ENCODE measurements at places on chromosomes 3 and 15.

DNA sequence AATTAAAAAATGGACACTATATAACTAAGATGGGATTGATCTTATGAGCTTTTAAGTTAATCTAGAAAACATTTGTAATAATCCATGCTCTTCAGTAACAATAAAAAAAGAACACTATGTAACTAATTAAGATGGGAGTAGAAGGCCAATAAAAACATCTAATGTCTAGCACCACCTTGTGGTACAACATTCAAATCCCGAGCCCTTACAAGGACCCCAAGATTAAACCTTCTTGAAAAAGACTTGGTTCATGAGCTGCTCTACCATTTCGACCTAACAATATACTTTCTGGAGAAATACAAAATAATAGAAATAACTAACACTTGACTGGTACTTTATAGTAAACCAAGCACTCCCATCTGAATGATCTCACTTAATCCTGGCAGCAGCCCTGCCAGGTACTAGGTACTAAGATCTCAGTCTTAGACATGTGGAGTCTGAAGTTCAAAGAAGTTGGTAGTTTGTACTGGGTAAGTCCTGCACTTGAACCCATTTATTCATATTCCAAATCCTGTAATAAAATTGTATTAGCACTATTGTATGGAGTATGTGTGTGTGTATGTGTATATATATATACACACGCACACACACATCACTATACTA, 21.8 kb downstream of the METTL6 start:
- peak; percentile 58 for DNase-seq

- no peak for DNase-seq
Measured at GRCh38 chr15:37581866-37582532, 352.4 kb upstream of the TMCO5A start.

DNA sequence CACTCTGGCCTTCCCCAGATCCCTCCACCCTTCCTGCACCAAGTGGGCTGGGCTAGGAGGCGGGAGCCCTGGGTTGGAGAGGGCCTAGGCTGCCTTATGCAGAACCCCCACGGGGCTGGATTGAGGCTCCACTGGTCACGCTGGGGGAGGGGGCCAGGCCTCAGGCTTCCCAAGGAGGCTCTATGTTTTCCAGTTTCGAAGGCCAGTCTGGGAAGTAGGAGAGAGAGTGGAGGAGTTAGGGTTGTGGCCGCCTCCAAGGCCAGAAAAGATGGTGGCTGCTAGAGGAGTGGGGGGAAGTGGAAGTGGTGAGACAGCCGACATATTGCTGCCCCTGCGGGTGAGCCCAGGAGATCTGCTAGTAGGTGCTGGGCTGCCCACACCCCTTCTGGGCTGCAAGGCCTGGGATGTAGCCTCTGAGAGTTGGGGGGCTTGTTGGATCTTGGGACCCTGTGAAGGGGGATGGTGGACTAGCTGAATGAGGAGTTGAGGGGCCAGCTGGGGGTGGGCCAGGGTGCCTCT, 1.2 kb downstream of the GNAI2 start:
- no peak for DNase-seq

GRCh38 chr15:90906181-90906849, 3.2 kb downstream of the MAN2A2 start:
- DNase-seq, result no peak

GRCh38 chr15:57130956-57131355, 212.5 kb downstream of the TCF12 start:
- DNase-seq, result no peak

DNA sequence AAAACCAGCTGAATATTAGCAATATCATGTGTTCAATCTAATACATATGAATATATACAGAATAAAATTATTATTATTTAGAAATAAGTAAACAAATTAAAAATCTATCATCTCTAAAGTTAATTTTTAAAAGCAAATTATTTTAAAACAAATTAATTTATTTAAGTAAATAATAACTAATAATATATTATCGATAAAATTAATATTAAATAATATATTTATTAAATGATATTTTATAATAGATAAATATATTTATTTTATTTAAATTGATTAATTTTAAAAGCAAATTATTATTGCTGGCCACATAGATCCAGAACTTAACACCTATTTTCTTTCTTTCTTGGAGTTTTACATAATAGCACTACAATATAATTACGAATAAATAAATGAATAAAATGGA, 22.2 kb downstream of the RTP3 start:
- DNase-seq, result no peak

DNA sequence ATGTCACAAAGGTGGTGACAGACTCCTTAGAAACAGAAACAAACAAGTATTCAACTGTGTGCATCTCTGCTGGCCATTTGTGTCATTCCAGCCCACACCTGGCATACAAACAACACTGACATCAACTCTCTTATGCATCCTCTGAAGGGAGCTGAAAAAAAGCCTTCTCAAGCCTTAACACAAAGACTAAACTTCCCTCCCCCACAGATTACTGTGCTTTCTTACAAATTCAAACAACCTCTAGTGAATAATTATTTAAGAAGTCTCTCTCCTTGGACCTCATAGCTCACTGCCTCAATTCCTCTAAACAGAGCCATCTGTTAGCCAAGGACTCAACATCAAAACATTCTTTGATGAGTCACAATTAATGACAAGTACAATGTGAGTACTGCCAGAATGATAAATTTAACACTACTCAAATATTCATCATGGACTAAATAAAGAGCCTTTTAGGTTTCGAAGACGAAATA, 132.1 kb downstream of the WDR76 start:
- no peak for DNase-seq

DNA sequence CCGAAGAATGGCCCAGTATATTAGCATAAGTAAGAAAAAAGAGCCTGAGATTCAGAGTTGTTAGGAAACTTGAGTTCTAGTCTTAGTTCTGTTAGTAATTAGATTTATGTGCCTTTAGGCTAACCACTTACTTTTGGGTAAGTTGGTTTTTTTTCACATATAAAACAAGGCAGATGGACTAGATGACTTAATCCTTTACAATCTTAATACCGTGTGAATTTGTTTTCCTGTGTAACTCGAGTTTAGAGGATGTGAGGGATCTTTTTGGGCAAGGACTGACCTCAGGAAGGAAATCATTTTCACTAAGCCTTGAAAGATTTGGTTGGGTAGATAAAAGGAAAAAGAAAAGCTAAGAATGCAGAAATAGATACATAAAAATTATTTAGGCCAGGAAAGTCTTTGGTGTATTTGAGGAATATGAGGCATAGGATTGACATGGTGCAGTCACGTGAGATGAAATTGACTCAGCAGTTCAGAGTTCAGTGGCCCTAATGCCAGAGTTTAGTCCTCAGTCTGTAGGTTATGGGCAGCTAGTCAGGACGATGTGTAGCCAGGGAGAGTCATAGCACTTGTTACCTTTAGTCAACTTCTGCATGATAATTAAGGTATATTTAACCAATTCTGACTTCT, 34.6 kb downstream of the PAK2 start:
- DNase-seq, result no peak

GRCh38 chr15:38189671-38190295, 62.9 kb upstream of the SPRED1 start:
- DNase-seq, result no peak

GRCh38 chr3:105594219-105594618, 227.5 kb downstream of the ALCAM start:
- DNase-seq, result no peak

- DNase-seq, result no peak
Measured at GRCh38 chr3:180116658-180117057, 79.9 kb upstream of the PEX5L start.

GRCh38 chr3:194979173-194979572, 291.8 kb downstream of the XXYLT1 start:
- no peak for DNase-seq

DNA sequence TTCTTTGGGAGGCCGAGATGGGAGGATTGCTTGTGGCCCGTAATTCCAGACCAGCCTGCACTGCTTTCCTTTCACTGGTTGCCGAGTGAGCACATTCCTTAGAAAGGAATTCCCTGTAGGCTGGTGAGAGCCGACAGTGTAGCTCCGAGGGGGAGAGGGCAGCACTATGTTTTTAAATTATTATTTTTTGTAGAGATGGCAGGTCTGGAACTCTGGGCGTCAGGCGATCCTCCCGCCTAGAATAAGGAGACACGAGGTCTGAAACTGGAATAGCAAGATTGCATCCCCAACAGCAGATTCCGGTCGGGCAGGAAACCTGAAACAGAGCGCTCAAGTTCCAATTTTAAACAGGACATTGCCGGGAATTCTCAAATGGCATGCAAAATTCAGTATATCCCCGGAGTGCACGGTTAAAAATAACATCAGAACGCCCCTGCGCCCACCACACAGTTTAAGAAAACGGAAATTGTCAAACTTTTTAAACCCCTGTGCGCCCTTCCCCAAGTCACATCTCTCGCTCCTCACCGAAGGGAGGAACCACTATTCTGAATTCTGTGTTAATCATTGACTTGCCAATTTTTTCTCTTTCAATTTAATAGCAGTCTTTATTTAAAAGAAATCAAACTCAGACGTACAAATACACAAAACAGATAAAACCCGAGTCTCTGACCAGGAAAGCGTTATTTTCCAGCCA, 643 bp upstream of the RNU5B-1 start:
- DNase-seq, result no peak

Measured in hematopoietic multipotent progenitor cell treated with erythropoietin and hydrocortisone succinate and interleukin-3 and kit ligand, for 17 days (in vitro differentiated cells).